ENCODE measurements at places on chromosomes 12 and 14.

- no peak for DNase-seq
Measured at GRCh38 chr12:59070322-59070933, 150.1 kb upstream of the LRIG3 start.

DNA sequence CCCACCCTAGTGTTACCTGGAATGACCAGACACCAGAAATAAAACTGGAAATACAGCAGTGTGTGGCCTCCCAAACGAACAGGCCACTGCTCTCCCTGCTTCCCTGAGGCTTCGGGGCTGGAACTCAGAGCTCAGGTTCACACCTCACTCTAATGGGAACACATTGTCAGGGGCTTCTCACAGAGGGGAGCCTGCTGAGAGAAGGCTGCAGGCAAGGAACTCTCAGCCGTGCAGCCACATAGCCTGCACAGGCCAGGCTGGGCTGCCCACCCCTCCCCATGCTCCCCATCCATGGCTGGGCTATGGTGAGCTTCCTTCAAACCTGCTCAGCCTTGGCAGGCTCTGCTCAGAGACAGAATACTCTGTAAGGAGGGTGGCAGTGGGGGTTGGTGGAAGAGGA is 302.5 kb downstream of the EMP1 start:
- no peak for DNase-seq

- DNase-seq: no peak
Measured at GRCh38 chr12:122944605-122945592, 21.4 kb downstream of the ABCB9 start.

- no peak for DNase-seq
Measured at GRCh38 chr12:666766-667308, 3.6 kb upstream of the NINJ2 start.

GRCh38 chr14:103770500-103770899 is 54.9 kb downstream of the ZFYVE21 start:
- no peak for DNase-seq

- no peak for DNase-seq
Measured at GRCh38 chr12:113479590-113480335, 8.1 kb upstream of the LHX5 start.

DNA sequence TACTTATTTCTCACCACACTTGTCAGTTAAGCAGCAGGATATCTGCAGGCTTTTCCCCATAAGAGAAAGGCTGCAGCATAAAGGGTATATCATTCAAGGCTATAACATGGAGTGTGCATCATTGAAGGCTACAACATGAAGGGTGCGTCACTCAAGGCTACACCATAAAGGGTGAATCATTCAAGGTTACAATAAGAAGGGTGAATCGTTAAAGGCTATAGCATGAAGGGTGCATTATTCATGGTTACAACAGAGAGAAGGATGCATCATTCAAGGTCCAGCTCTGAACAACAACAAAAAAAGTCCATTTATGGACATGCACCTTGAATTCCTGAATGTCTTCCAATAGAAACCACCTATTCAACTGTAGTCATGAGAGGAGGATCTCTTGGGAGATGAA is 32.8 kb upstream of the LUM start:
- DNase-seq: no peak

GRCh38 chr12:79174626-79175025 is 310.1 kb downstream of the SYT1 start:
- DNase-seq: no peak

DNA sequence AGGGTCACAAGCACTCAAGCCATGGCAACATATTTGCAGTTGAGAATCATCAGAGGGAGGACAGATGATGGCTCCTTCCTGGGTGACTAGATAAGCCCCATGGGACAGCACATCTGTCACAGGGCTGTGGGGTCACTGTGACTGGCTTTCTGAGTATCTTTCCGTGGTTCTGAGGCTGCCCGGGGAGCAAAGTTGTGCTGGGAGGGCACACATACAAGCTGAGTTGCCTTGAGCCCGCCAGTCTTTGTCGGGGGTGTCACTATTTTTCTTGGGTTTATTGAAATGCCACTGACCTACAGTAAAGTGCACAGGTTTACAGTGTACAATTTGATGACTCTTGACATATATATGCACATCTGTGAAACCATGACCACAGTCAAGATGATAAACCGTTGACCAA is 17.2 kb upstream of the KIF26A start:
- no peak for DNase-seq

- DNase-seq: no peak
Measured at GRCh38 chr14:56270921-56271320, 152.7 kb downstream of the PELI2 start.

- DNase-seq: no peak
Measured at GRCh38 chr14:93121030-93121834, 5.5 kb upstream of the ITPK1 start.

- no peak for DNase-seq
Measured at GRCh38 chr12:52539821-52540173, 13.1 kb downstream of the KRT71 start.

- DNase-seq: no peak
Measured at GRCh38 chr14:88044776-88045446, 40.0 kb downstream of the GPR65 start.

- DNase-seq: no peak
Measured at GRCh38 chr12:121390856-121391255, 9.1 kb upstream of the RNF34 start.

DNA sequence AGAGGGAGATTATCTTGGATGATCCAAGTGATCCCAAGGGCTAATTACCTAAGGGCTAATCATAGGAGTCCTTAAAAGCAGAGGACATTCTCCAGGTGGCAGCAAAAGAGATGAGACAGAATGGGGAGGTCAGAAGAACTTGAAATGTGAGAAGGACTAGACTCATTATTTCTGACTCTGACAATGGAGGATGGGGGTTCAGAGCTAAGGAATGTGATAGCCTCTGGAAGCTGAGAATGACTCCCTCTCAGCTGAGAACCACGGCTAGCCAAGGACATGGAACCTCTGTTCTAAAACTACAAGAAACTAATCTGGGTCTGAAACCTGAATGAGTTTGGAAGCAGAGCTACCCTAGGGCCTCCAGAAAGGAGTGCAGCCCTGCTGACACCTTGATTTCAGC is 35.6 kb upstream of the ANKS1B start:
- no peak for DNase-seq

DNA sequence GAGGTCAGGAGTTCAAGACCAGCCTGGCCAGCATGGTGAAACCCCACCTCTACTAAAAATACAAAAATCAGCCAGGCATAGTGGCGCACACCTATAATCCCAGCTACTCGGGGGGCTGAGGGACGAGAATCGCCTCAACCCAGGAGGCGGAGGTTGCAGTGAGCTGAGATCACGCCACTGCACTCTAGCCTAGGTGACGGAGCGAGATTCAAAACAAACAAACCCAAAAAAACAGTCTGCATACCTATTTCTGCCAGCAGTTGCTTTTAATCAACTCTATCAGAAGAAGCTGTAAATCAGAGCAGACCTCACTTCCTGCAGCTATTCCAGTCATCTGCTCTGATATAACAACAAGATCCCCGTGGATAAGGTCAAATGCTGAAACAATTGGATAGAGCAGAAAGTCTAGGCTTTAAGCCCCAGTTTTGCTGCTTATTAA is 50.5 kb downstream of the LIMA1 start:
- no peak for DNase-seq

DNA sequence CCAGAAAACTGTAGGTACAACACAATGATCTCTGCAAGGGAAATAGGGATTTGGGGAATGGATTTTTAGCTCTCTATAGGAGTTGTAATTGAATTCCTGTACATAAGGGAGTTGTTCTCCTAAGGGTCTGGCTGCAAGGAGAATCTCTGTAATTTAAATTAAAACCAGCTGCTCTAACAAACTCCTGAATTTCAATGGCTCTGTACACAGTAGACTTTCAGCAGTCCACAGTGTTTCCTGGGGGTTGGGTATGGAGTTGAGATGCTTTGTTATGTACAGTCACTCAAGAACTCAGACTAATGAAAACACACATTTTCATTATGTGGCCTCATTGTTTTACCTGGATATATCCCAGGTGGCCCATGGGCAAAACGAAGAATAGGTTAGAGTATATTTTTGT is 93.2 kb downstream of the NAV3 start:
- no peak for DNase-seq

DNA sequence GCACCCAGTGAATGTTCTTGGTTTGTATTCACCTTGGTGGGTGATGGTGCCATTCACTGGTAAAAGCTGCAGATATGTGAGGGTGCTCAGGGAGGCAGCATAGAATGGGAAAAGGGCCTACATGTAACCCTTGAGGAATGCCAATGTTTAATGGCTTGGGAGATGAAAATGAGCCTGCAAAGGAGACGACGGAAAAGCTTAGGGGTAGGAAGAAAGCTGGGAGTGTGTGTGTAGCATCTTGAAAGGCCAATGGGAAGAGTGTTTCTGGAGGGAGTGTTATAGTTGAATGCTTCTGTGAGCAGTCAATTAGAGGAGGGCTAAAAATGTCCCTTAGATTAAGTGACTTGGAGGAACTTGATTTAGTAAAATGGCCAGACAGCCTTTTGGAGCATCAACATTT is 24.9 kb downstream of the PPM1A start:
- DNase-seq: no peak

- peak; percentile 46 for DNase-seq
Measured at GRCh38 chr12:108803428-108804105, 53.8 kb downstream of the SSH1 start.

DNA sequence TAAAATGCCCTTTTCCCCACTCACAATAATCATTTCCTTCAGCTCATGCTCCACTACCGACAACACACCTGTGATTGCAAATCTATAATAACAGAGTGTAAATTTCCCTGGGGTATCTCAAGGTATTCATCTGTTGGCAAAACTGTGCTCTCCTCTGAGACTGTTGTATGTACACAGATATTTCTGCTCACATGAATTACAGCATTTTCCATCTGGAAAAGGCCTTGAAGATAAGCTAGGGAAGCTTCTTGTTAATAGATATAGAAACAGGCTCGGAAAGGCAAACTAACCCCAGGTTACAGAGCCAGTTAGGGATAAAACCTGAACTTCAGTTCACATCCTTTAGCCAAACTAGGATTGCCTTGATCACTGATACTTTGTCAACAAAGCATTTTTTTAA is 210.4 kb upstream of the KRR1 start:
- no peak for DNase-seq

DNA sequence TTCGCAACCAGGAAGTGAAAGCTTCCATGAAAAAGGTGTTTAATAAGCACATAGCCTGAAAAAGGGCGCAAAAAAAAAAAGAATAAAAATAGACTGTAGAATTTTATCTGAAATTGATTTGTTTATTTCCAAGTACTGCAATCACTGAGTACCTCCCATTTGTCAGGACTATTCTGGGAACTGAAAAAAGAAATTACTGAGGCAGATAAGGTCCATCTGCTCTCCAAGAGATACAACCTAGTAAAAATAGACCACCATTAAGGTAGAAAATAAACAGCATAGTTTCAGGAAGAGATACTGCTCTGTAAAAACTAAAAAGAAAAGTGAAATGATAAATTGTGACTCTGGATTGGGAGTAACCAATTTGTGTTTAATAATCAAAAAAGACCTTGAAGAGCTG is 24.7 kb downstream of the OR4N2 start:
- DNase-seq: no peak

DNA sequence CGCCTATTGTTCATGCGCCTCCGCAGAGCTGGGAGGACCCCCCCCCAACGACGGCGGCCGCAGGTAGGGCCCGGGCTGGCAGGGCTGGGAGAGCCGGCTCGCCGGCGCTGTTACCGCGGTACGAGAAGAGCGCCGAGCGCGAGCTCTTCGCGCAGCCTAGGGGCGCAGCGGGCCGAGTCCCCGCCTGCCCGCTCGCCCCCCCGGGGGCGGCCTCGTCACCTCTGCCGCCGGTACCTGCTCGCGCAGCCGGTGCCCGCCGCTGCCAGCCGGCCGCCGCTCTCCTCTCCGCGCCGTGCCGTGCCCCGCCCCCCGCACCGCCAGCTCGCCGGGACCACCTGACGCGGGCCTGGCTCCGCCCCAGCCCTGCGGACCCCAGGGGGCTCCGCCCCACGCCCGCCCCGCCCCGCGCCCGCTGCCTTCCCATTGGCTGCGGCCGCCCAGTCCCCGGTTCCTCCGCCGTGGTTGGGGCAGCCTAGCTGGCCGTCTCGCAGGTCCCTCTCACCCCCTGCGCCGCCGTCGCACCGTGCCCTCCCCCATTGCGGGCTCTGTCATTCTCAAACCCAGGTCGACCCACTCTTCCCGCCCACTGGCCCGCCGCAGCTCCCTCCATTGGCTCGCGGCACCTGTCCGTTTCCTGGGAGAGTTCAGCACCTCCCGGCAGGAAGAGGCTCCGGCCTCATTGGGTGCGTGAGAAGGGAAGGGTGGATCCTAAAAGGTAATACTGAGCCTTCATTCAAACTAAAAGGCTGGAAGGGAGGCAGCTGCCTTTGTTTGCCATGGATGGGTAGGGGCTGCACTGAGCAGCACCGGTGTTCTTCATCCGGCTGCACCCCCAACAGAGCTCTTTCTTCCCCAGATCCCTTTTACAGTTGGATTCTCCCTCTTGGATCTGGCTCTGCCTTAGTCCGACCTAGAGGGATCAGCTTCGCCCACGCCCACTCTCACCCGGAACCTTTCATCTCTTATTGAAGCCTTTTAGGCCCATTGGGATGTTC is at the start of gene MAP3K9:
MAP3K9 (minus strand) TSS at position 289 of the 995 bp plus-strand sequence. CDS start 342 bp downstream, outside the sequence.
- peak; percentile 86 for DNase-seq

DNA sequence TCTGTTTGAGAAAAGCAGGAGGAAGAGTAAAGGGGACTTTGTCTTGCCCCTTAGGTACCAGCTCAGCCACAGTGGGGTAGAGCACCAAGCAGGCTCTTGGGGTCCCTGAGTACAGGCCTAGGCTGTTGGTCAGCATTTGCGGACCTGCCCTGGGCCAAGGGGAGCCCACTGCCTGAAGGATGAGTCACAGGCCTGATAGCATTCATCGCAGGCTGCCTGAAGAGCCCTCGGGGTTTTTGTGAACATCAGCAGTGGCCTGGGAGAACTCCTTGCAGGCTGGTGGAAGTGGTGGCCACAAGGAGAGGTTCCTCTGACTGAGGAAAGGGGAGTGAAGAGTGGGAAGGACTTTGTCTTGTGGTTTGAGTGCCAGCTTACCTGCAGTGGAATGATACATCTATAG is 25.0 kb upstream of the P2RX7 start:
- DNase-seq: no peak

DNA sequence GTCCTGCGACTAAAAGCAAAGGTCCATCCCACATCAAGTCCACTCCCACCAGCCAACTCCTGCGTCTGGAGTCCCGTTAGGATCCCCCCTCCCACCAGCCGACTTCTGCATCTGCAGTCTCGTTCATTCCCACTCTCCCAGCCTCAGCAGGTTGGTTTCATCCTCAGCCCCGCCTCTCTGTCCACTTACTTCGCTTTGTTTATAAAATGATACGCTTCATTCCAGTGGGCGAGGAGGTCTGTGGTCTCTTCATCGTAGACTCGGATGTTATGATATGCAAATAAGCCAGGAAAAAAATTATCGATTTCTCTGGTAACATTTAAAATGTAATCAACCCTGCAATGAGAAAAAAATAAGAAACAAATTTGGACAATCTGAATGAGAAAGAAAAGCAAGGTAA is 56.8 kb downstream of the SSH1 start:
- DNase-seq: no peak

- no peak for DNase-seq
Measured at GRCh38 chr14:105087963-105088811, 23.0 kb upstream of the GPR132 start.

Data from activated T-helper 9 cell treated with anti-CD3 and anti-CD28 coated beads, Interleukin-2, amount 50 U/mL, for 16 hours (primary cell).